ENCODE measurements at places on chromosomes 16 and 17. TPM values are rescaled to one million over a fixed set of nuclear protein-coding genes. Genes with fewer than 3 reads are reported as not detected.

The HBZ gene
- not detected for total RNA-seq

The KIF18B gene
- total RNA-seq: 66.9 TPM

DNA sequence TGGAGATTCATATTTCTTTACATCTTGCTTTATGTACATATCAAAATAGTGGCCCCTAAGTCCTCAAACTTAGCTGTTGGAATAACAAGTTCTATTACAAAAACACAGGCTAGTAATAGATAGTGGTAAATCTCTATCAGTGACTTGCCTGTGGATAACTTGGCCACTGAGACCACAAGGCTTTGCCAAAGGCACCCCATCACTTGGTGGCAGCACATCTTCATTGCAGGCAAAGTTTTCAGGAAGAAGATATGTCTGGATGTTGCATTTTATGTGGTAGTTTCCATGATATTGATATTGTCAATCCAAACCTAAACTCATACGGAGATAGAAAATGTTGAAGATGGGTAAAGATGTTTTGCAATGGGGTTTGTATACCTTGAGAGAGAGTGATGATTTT lies 58.5 kb downstream of the KNOP1 start:
- no peak overlapping the region for H3K27ac ChIP-seq
- H3K4me3 ChIP-seq: no peak overlapping the region
- no peaks in the 10 kb centered on the region for H3K27me3 ChIP-seq
- no peaks in the 10 kb centered on the region for H3K4me1 ChIP-seq

The IRX5 gene
- 0.38 TPM for total RNA-seq

DNA sequence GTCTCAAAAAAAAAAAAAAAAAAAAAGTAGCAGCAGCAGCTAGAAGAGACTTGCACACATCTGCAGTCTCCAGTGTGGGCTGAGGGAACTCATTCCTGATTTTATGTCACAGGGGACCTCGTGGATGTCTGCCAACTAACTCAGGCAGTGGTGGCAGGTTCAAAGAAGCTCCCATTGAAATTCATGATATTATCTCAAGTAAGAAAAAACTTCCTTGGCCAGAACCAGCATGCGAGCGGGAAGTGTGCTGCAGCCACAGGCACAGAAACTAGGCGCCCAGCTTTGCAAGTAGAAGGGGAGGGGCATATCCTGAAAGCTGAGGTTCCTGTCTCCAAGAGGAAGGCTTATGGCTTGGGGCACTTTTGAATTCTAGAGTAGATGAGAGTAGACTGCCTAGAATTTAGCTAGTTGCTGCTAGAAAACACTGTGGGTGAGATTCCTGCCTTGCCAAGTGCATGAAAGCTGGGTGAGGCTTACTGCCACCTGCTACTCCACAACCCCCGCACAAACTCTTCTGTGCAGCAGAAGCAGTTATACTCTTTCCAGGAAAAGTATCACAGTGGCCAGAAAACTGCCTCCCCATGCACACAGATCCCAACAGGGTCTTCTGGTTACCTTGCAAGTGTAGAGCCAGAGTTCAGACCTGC lies 603.8 kb upstream of the CA10 start:
- H3K4me1 ChIP-seq: no peaks in the 10 kb centered on the region
- no peak for DNase-seq
- no peaks in the 10 kb centered on the region for H3K27me3 ChIP-seq
- H3K36me3 ChIP-seq: no peaks in the 10 kb centered on the region
- no peak overlapping the region for H3K4me3 ChIP-seq

DNA sequence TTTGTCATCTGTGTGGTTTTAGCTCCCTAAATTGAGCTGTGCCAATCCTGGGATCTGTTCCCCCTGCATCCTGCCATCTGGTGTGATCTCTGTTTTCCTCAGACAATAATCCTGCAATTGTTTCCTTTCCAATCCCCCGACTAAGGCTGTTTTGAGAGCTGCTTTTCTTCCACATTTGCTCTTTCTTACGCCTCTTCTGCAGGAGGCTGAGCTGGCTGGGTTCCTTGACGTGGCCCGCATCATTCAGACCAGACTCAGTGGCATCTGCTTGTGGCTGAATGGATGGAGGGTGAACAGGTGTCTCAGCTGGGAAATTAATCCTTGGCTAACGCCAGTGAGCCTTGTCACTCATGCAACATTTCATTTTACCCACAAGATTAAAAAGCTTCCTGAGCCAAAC lies 9.8 kb upstream of the MED9 start:
- H3K4me1 ChIP-seq: no peaks in the 10 kb centered on the region
- no peak for DNase-seq
- no peaks in the 10 kb centered on the region for H3K36me3 ChIP-seq
- no peak overlapping the region for H3K27ac ChIP-seq
- H3K4me3 ChIP-seq: no peak overlapping the region

- peaks cover 29% of the 10 kb centered on the region for H3K4me1 ChIP-seq
- H3K27me3 ChIP-seq: peaks cover 70% of the 10 kb centered on the region
- H3K36me3 ChIP-seq: no peaks in the 10 kb centered on the region
- H3K4me3 ChIP-seq: peak overlapping the region; percentile 47
- no peak for DNase-seq
Observed at GRCh38 chr17:73165616-73166404, 1.0 kb downstream of the SSTR2 start.

- no peak overlapping the region for H3K27ac ChIP-seq
- H3K36me3 ChIP-seq: no peaks in the 10 kb centered on the region
- H3K4me1 ChIP-seq: no peaks in the 10 kb centered on the region
- no peaks in the 10 kb centered on the region for H3K27me3 ChIP-seq
- no peak overlapping the region for H3K4me3 ChIP-seq
Observed at GRCh38 chr17:61486135-61487120, 34.2 kb downstream of the TBX4 start.

GRCh38 chr16:31487071-31487719 lies 4.3 kb downstream of the SLC5A2 start:
- peaks cover 5% of the 10 kb centered on the region for H3K36me3 ChIP-seq
- H3K27me3 ChIP-seq: peaks cover 12% of the 10 kb centered on the region

DNA sequence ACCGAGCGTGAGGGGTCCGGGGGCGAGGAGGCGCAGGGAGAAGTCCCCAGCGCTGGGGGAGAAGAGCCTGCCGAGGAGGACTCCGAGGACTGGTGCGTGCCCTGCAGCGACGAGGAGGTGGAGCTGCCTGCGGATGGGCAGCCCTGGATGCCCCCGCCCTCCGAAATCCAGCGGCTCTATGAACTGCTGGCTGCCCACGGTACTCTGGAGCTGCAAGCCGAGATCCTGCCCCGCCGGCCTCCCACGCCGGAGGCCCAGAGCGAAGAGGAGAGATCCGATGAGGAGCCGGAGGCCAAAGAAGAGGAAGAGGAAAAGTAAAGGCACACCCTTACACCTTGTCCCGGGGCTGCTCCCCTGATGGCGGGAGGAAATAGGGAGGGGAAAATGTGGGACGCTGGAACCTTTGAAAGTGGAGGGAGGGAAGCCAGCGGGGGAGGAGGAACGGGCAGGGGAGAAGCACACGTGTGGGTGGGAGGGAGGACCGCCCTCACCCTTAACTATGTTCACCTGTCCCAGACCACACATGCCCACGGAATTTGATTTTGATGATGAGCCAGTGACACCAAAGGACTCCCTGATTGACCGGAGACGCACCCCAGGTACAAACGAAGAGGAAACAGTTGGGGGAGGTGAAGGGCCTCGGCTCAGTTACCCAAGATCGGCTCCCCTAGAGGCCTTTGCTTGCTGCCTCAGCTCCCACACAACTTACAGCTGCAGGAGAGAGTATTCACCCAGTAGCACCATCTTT lies 916 bp downstream of the PAGR1 start:
- peak; percentile 74 for DNase-seq
- H3K27me3 ChIP-seq: peaks cover 7% of the 10 kb centered on the region
- peak overlapping the region; percentile 94 for H3K27ac ChIP-seq
- peaks cover 67% of the 10 kb centered on the region for H3K4me1 ChIP-seq
- H3K36me3 ChIP-seq: peaks cover 46% of the 10 kb centered on the region
- peak overlapping the region; percentile 94 for H3K4me3 ChIP-seq

The RHBDL3 gene
- total RNA-seq: 0.55 TPM

- peaks cover 33% of the 10 kb centered on the region for H3K4me1 ChIP-seq
- H3K27ac ChIP-seq: no peak overlapping the region
- no peak overlapping the region for H3K4me3 ChIP-seq
- H3K36me3 ChIP-seq: peaks cover 31% of the 10 kb centered on the region
- no peaks in the 10 kb centered on the region for H3K27me3 ChIP-seq
Observed at GRCh38 chr17:66614469-66614868, 220.4 kb upstream of the CACNG5 start.

The PAQR4 gene
- 52.3 TPM for total RNA-seq

DNA sequence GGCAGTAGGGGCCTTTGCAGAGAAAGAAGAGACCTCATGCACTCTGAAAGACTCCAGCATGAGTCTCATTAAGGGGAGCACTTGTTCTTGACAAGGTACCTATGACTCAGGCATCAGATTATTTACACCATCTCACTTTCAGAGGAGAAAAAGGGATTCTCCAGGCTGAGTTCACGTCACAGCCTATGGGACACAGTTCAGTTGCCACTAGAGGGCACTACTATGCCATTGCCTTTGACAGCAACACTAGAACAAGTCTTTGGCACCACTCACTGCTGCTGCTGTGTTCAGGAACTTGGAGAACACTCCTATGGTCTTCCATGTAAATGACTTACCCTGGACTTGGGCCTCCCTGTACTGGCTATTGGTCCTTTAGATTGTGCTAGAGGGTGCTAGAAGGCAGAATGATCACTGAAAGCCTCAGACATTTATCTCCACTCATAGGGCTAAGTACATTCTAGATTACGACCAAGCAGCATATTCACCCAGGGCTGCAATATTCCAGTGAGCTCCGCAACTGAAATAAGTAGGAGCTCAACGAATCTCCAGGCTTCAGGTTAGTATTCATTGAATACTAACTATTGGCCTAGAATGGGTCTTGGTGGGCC lies 225.1 kb upstream of the CA10 start:
- H3K27me3 ChIP-seq: no peaks in the 10 kb centered on the region
- H3K4me1 ChIP-seq: no peaks in the 10 kb centered on the region
- no peaks in the 10 kb centered on the region for H3K36me3 ChIP-seq
- no peak for DNase-seq
- no peak overlapping the region for H3K4me3 ChIP-seq
- no peak overlapping the region for H3K27ac ChIP-seq
